ENCODE measurements at places on chromosomes 3 and 15.

GRCh38 chr3:112908252-112908651, 61.6 kb upstream of the CD200R1L start:
- no peak for DNase-seq

- peak; percentile 72 for DNase-seq
Measured at GRCh38 chr3:149245738-149246451, 24.3 kb upstream of the CP start.

DNA sequence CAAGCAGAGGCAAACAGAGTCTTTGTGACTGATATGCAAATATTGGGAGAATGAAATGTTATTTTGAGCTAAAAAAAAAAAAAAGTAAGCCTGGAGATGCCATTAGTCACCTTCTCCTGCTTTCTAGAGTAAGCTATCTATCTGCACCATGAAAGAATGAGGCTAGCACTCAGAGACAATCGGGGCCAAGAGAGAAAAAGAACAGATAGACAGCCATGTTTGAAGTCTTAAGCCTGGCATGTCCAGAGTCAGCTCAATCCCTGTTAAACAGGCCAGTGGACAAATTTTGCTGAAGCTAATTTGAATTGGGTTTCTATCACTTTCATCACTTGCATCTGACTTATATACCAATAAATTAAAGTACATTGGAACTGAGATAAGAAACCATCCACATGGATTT, 204.4 kb downstream of the SLC9A9 start:
- DNase-seq, result no peak

- DNase-seq, result no peak
Measured at GRCh38 chr3:64289622-64290021, 64.4 kb upstream of the PRICKLE2 start.

GRCh38 chr3:42529468-42529867, 27.0 kb downstream of the VIPR1 start:
- no peak for DNase-seq

DNA sequence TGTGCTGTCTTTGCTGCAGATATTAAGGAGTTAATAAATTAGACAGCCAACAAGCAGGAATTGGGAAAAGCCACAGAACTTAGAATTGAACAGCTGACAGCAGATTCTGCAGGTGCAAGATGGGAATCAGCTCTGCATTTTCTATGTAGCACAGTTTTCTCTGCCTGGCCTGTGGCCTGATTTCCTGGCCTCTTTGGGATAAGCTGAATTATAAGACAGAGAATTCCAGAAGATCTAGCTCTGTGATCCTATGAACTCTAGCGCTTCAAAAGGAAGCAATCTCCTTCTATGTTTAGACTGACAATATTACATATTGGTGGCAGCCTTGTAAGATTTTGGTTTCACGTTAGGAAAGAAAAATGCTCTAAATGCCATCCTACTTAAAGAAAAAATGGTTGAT, 24.0 kb upstream of the SOX2 start:
- DNase-seq, result no peak

GRCh38 chr3:66457252-66457651, 43.6 kb downstream of the LRIG1 start:
- no peak for DNase-seq

DNA sequence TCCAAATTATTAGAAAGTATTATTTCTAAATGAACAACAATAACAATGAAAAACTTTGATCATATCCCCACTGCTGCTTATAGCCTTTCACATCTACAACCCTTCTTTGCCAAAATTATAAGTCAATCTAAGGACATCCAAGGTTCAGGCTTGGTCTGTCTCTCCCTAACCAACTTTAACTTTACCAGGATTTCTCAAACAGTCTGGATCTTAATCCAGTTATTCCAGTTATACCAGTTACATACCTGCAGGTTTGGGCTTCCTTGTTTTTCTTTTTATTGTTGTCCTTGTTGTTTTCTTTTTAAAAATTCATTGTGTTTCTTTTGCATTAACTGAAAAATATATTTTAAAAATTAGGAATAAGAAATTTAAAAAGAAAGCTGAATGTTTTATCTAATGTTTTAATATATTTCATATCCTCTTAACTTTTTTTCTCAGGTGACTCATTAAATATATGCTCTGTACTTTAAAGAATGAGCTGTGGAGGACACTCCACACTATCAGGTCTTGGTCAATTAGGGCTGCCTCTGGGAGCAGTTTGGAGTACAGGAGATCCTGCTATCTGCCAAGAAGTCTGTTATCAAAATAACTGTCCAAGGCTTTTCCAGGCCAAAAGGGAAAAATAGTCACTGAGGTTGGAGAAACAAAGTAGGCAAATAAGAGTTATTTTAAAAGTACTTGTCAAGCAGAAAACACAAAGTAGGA, 421.4 kb downstream of the EPHA6 start:
- DNase-seq, result no peak

- no peak for DNase-seq
Measured at GRCh38 chr3:134619301-134619615, 31.6 kb downstream of the KY start.

DNA sequence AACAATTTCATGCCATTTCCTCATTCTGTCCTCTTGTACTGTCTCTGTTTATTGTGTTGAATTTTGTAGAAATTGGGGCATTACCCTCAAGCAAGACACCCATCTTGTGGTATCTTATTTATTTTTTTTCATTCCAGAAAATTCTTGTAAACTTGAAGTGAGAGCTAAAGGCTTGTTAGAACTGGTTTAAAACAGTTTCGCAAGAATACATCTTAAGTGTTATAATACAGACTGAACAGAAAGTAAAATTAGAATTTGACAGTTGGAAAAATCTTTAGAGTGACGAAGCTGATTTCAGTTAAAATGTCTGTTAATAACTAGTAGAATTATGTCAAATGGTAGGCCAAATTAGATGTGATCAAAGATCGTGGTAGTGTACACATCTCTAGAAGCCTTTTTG, 26.9 kb downstream of the RNF13 start:
- DNase-seq, result no peak

GRCh38 chr3:54240-54639, 142.3 kb upstream of the CHL1 start:
- no peak for DNase-seq

- DNase-seq, result no peak
Measured at GRCh38 chr3:110654843-110655502, 416.6 kb upstream of the NECTIN3 start.

- no peak for DNase-seq
Measured at GRCh38 chr3:148865049-148865448, at the start of gene CPA3. TSS of gene CPA3 (plus strand) at chr3:148865296. CDS start at chr3:148865308, 12 bp downstream.

DNA sequence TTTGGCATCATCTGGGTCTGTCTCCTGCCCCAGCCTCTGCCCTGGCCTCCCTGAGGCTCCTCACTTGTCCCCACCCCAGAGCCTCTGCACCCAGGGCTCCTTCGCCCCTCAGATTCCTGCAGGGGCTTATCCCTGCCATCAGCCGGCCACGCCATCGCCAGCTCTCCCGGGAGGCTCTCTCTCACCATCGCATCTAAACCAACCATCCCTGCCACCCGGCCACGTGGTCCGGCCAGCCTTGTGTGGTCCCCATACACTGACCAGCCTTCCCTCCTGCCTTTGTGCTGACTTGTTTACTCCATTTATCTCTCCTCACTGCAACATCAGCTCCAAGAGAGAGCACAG, 134.3 kb upstream of the IQSEC1 start:
- no peak for DNase-seq

GRCh38 chr3:41893977-41894376, 67.9 kb downstream of the ULK4 start:
- DNase-seq, result peak; percentile 53

DNA sequence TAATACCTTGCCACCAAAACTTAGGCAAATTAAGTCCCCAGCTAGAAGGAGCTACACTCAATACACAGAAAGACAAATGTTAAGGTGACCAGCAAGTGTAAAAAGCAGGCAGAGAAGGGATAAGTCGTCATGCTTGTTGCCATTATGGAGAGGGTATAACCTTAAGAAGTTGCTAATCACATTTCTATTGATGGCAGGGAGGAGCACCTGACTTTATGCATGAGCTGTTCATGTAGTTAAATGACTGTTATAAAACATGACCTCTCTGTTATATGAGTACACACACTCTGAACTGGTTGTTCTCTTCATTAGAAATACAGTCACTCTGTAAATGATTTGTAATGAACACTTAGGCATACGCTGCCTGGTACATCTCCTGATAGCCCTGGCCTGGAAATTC, 6.6 kb upstream of the CCNL1 start:
- no peak for DNase-seq

GRCh38 chr3:102480139-102480538, 45.3 kb downstream of the ZPLD1 start:
- no peak for DNase-seq

- no peak for DNase-seq
Measured at GRCh38 chr3:69892706-69893105, 106.8 kb upstream of the SAMMSON start.

DNA sequence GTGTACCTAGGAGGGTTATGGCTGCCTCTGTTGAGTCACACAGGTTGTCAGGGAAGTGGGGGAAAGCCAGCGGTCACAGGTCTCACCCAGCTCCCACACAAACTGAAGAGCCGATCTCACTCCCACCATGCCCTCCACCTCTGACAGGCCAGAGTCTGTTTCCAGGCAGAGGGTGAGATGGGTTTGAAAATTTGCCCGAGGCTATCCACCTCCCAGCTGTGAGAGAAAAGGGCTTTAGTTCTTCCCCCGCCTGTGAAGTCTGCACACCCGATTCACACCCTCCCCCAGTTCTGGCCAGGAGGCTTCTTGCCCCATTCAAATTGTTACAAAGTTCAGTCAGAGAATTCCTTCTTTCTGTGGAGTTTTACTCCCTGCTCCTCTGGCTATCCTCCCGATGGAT, 446.9 kb downstream of the EDEM1 start:
- DNase-seq, result no peak

DNA sequence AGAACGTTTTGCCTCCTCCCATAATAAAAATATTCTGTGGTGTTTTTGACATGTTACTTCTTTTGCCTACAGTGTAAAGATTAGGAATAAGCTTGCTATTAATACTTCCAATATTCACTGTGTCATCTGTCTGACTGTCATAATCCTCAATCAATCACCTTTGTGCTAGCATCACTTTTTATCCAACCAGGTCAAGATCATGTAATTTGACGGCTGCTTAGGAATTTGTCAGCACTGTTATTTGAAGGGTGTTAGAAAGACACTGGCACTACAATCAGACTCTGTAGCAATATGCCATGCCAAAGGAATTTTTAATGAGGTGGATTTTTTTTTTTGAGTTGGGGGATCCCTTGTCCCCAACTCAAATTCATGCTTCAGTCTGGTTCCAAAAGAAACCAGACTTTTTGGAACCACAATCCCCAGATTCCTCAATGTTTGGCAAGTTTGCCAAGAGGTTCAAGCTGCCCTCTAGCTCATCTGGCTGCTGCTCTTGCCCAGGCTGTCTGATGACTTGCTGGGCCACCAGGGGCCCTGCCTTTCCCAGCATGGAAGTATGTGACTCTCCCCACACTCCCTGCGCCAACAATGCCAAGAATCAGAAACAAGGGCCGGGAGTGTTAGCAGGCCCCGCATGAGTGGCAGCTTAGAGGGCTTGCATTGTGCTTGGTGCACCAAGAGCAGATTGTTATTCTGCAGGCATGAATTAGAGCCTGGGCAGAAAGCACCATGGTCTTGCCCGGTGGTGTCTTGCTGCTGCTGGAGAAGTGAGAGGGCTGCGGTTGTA, 58.6 kb upstream of the TSC22D2 start:
- DNase-seq, result peak; percentile 52

- peak; percentile 87 for DNase-seq
Measured at GRCh38 chr3:14289590-14290461, 111.2 kb downstream of the LSM3 start.

GRCh38 chr3:9080163-9080562, 116.9 kb upstream of the RAD18 start:
- no peak for DNase-seq

DNA sequence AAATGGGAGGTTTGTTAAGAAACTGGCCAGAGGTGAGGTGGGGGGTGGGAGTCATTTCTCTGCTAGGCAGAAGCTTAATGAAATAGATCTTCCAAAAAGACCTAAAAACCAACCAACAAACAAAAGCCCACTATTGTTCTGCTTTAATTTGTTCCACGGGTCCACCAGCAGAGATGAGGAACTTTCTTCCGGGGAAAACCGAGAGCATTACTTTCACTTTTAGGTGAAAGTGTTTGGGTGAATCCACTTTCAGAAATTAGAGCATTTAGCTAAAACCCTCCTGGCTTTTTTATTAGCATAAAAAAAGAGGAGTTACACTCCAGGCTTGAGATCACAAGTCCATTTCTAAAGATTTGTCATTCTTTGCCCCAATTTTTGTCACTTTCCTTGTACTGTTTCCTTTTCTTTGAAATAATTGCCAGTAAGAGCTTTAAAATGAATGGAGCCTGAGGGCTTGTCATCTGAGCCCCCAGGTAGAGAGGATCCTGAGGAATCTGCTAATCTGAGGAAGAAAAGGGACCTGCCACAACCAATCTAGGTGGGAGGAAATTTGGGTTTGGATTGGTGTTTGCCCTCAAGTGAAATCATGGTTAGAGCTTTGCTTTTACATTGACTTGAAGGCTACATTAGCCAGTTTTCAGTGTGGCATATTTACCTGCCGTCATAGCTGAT, 667.6 kb downstream of the NAALADL2 start:
- peak; percentile 4 for DNase-seq

DNA sequence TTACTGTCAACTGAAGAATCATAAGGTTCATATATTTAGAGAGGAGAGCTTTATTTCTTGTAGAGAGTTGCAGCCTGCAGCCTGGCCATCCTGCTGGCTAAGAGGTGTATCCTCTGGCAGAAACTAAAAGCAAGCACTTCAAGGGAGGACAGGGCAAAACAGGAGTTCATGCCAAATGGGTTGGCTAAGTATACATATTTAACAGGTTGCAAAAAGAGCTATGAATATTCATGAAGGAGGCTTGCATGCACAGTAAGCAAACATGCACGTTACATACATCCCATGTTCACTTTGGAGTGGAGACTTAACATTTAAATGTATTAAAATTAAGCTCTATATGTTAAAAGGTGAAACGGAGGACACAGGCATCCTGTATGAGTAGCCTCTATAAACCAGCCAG, 354.4 kb downstream of the ERC2 start:
- DNase-seq, result no peak

- peak; percentile 85 for DNase-seq
Measured at GRCh38 chr3:12681943-12682390, 18.1 kb upstream of the RAF1 start.

DNA sequence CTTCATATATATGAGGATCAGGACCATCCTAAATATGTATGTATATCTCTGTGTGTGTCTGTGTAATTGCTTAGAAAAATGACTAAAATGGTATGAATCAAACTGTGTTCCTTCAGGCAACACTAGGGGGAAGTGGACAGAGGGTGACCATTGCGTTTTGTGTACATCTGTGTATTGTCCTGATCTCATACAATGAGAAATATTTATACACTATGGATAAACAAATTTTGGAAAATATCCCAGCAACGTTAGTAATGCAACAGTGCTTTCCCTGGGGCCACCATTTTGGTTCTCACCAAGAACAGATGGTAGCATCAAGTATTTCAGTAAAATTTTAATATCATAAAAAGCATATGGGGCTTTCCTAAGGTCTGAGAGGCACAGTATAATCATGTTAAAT, 130.1 kb downstream of the PTPRG start:
- DNase-seq, result no peak

DNA sequence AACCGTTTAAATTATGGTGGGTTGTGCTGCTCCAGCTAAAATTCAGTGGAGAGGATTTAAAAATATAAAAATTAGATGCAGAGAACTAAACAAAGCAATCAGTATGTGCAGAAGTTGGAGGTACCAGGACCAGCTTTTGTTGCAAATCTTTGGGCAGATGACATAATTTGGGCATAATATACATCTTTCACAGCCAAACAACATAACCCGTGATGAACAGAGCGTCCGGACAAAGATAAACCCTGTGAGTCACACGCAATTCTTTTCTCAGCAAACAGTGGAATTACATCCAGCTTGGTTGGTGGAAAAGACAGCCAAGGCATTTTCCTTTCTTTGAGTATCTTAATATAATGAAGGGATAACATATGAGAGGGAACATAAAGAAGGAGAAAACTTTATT, 419.4 kb upstream of the ADAMTS9 start:
- DNase-seq, result peak; percentile 43

All from AG08395 (cell line).